ENCODE measurements at places on chromosomes 5 and 9.

DNA sequence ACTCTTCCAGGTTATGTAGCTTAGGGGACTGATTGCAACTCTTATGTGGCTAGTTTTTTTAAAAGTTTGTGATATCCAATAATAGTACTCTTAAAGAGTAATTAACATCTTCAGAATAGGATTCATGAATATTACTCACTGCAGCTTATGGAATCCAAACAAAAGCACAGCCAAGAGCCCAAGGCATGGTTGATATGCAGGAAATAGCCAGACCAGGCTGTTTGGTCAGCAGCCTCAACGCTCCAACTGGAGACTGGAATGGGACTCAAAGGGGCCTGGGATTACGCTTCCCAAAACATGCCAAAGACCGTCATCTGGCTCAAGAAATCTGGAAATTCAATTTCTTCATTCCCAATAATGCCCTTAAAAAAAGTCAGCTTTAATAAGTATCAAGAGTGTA is 268.6 kb downstream of the SEC61B start:
- DNase-seq, result no peak

- no peak for DNase-seq
Measured at GRCh38 chr5:172602783-172603231, 38.3 kb upstream of the NEURL1B start.

DNA sequence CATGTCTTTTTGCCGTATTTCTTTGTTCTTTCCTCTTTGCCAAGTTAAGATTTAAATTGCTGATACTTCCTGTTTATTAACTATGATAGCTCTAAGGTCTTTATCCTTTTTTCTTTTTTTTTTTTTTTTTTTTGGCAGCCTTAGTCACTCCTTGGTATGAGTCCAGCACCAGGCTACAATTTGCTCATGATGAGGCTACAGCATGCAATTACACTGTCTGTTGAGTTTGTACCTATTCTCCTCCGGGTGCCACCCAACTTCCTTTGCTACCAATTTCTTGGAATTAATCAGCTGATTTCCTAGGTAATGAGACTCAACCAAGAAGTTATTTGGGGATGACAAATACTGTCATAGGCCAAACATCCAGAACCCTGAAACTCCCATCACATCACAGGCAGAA is 25.5 kb downstream of the ACTL7B start:
- DNase-seq, result no peak

- DNase-seq, result no peak
Measured at GRCh38 chr5:78705826-78706225, 57.3 kb upstream of the LHFPL2 start.

DNA sequence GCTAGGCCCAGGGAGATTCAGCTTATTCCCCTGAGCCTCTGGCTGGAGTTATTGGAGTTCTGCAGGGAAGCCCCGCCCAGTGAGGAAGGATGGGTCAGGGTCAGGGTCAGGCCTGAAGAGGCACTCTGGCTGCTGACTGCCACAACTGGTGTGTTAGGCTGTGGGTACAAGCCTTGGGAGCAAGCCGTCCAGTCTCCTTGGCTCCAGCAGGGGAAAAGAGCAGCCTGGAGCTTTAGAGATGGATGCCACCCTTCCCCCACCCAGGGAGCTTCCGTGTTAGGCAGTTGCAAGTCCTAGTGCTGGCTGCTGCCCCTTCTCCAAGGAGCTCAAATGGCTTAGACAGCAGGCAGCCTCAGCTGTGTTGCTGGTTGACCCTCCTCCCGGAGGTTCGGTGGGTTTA is 34.4 kb upstream of the TAF11L2 start:
- DNase-seq, result no peak

GRCh38 chr9:114178756-114179450 is 23.6 kb downstream of the COL27A1 start:
- DNase-seq, result no peak

DNA sequence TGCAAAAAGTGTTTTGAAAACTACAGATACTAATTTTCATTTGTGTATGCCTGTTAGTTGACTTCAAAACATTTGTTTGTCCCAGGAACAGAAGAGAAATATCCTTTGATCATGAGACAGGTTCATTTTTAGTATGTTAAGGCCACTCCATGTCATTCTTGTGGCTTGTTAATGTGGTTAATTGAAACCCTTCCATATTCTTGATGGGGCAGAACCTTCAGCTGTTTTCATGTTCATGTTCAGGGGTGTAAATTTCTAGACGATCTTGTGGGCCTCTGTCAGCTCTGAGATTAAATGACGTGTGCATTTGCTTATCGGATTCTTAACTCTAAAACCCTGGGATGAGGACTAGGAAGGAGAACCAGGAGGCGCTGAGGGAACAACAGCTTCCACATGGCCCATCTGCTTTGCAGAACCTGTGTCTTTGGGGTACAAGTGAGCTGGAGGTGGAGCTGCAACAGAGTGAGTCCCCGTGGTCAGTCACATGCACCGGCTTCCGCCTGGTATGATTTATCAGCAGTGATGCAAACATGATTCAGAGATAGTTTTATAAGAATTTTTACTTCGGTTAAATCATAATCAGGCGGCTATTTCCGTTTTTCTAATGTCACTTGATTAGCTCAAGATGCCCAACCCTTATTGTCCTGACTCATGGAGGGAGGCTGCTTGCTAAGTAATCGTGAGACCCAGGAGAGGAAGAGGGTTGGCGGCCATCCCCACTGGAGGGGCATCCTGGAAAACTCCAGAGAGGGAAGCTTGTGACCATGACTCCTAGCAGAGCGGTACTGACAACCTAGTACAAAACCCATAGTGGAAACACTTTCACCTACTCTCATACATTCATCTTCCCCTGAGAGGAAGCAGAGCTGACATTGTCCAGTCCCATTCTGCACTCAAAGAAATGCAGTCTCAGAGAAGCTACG is 138.4 kb downstream of the C9orf152 start:
- DNase-seq, result peak; percentile 95

- no peak for DNase-seq
Measured at GRCh38 chr5:73523861-73524260, 25.6 kb downstream of the BTF3 start.
